ENCODE measurements at places on chromosomes 7 and 10.

- DNase-seq, result no peak
These were observed 549 bp downstream of the CALY start for GRCh38 chr10:133336118-133336576.

- DNase-seq, result peak; percentile 30
These were observed 179.3 kb downstream of the TFEC start for GRCh38 chr7:115851291-115851690.

GRCh38 chr10:121064491-121064890 is 213.3 kb downstream of the WDR11 start:
- DNase-seq, result no peak

DNA sequence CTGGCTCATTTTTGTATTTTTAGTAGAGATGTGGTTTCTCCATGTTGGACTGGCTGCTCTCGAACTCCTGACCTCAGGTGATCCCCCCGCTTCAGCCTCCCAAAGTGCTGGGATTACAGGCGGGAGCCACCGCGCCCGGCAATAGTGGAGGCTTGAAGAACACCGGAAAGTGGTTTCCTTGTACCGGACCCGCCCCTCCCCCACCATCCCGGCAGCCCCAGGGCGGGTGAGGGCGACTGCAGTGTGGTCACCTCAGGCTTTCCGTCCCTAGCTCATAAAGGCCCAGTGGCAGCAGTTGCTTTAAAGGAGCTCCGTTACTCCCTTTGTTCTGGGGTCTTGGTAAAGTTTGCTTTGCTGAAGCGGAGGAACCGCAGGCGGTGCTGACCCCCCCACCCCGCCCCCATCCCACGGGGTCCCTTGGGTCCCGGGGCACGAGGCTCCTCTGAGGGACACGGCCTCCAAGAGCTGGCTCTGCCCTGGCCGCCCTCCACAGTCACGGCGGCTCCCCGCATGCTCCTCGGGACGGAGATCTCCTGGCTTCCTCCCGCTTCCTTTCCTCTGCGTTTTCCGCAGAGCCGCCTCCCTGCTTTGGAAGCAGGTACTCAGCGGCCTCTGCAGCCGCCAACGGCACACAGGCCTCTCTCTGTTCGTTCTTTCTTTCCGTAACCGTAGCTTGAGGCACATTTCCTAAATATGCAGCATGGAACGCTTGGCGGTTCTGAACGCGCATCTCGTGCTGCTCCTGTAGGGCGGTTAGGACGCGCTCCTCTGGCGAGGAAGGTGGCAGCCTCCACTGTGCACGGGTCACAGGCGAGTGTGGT is 77.3 kb downstream of the DNAJB6 start:
- DNase-seq, result no peak

GRCh38 chr10:13916384-13916947 is 329.7 kb downstream of the PRPF18 start:
- DNase-seq, result no peak

DNA sequence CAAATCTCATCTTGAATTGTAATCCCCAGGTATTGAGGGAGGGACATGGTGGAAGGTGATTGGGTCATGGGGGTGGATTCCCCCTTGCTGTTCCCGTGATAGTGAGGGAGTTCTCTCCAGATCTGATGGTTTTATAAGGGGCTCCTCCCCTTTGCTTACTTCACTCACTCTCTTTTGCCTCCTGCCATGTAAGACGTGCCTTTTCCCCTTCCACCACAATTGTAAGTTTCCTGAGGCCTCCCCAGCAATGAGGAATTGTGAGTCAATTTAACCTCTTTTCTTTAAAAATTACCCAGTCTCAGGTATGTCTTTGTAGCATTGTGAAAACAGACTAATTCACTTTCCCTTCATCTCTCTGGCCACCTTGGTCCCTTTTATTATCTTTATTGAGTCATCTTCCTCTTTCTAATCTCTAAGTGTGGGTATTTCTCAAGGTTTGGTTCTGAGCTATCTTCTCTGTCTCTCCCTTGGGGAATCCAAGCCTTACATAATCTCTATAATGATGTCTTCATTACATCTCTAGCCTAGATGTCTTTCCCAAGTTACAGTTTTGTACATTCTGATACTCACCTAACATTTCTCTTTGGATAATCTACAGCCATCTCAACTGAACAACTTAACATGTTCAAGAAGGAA is 99.1 kb upstream of the JCAD start:
- DNase-seq, result no peak

- no peak for DNase-seq
These were observed 2.2 kb upstream of the FZD8 start for GRCh38 chr10:35644050-35644950.

DNA sequence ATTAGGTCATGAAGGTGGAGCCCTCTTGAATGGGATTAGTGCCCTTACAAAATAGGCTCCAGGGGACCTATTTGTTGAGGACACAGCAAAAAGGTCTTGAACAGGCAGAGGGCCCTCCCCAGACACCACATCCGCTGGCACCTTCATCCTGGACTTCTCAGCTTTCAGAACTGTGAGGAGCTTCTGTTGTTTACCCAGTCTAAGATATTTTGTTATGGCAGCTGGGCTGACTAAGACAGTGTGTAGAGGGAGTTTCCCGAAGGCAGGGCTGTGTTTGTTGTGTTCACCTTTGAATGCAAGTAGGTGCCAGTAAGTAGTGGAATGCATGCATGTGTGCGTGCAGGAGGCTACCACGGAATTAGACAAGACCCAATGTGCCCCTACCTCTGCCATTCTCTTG is 106.7 kb downstream of the PTPRE start:
- no peak for DNase-seq

DNA sequence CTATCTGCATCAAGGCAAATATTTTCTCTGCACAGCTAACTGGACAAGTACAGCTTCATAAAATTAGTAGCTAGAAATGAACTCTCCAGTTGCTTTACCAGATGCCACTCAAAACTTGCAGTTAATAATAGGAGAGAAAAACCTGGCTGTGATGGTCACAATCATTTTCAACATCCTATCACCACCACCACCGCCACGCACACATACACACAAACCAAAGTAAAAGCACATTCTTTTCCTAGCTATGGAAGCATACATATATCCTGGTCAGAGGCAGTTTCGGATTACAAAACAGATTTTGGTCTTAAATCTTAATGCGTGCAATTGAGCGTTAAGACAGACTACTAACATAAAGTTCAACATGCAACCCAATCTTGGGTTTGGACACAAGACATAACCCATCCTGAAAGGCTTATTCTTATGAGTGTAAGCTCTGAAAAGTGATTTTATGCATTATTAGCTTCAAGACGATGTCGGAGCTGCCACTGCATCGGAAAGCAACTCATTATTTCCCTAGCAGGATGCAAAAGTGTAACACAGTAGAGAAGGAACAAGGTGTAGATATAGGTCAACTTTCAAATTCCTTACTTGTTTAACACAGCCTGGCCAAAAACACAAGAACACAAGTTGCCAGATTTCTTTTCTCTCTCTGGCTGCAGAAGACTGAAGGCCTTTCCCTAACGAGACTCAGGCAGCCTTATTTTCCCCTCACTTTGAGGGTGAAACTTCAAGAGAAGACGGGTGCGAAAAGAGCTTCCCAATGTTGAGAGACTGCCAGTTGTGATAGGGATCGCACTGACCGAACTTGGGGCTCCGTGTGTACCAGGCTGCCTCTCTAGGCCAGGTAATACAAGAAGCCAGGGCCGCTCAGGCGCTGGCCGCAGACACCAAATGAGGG is 1.2 kb downstream of the CACUL1 start:
- peak; percentile 34 for DNase-seq

Measured in NCI-H1436 (cell line).